NB4 (cell line): ENCODE measurements at places on chromosomes 4 and X.

DNA sequence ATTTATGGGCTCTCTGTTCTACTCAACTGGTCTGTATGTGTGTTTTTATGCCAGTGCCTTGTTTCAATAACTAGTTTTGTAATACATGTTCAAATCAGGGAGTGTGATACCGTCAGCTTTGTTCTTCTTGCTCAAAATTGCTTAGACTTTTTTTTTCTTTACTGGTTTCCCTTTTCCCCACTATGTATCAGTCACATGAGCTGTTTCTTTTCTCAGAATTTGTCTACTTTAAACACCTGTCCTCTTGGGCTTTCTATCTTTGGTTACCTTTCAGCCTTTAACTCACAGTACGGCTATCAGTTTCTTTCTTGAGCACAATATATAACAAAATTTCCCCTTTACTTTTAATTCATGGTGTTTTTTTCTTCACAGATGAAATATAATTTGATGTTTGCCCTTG, 5.4 kb upstream of the GLRA3 start:
- no peak for DNase-seq

GRCh38 chr4:52713456-52713937, 37.7 kb downstream of the ERVMER34-1 start:
- peak; percentile 52 for DNase-seq

DNA sequence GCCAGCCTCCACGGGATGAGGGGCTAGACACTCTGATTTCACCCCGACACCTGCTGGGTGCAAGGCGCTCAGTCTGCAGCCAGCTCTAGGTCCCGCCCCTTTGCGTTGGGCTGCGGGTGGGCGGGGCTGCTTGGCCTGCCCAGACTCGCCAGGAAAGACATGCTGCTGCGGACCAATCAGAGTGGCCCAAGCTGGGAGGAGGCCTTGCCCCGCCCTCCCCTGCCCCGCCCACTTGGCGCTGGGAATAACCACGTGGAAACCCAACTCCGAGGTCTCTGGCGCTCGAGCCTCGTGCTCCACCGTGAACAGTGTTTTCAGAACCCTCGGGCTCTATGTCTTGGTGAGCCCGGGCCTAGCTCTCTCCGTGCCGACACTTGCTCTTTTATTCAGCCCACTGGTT, 5.3 kb upstream of the VMA21 start:
- no peak for DNase-seq

DNA sequence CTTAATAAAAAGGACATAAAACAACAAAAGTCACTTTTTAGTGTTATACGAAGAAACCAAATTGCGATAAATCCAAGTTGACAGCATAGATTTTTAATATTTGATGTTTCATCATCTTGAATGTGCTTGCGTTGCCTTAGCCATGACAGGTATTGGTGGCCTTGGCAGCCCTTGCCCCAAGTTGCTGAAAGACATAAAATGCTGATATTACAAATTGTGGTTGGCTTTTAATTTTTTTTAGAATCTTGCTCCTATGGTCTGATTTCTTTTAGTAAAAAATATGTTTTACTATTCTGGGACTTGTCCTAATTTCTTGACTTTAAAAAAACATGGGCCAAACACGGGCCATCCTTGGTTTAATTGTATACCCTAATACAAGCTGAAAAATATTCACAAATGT, 122.6 kb downstream of the SLC4A4 start:
- DNase-seq: no peak

DNA sequence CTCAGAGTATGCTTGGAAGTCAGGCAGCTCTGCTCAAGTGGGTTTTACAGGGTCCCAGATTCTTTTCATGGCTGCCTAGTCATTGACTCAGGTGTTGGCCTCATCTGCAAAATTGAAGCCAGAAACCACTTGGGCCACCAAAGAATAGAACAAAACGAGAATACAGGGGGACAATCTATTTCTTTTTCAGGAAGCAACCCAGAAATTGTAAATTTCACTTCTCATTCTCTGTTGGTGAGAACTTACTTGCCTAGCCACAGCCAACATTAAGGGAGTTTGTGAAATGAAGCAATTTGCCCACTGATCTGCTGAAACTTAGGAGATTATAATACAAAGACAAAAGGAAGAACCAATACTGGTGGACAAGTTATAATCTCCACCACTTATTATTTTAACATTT, 8.6 kb upstream of the TKTL2 start:
- DNase-seq: no peak

- no peak for DNase-seq
Observed at GRCh38 chr4:1409491-1410425, 3.5 kb upstream of the NKX1-1 start.

GRCh38 chr4:121016611-121017010, 55.7 kb downstream of the NDNF start:
- DNase-seq: no peak

GRCh38 chr4:42673082-42673425, 16.1 kb upstream of the ATP8A1 start:
- no peak for DNase-seq

GRCh38 chrX:75596178-75596577, 73.3 kb upstream of the ZDHHC15 start:
- DNase-seq: no peak

GRCh38 chr4:181650033-181650825, 593.0 kb upstream of the TENM3 start:
- no peak for DNase-seq

GRCh38 chrX:107659768-107660167, 31.5 kb downstream of the PRPS1 start:
- DNase-seq: peak; percentile 57

- no peak for DNase-seq
Observed at GRCh38 chr4:4614925-4615678, 73.3 kb upstream of the STX18 start.

DNA sequence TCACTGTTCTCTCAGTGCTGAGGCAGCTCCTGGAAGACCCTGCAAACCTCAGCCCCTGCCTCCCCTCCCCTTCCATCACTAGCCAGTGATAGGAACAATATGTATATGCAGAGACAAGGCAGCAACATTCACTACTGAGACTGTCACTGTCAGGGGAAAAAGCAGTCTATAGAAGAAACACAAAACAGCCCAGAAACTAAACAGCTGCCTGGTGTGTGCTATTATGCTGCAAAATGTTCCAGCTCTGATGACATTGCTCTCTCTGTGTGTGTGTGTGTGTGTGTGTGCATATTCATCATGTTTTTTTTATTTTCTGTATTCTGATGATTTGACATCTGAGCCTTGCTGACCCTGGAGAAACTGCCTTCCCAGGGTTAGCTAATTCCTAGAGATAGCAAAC, 147.2 kb downstream of the SPATA18 start:
- DNase-seq: no peak
